ENCODE measurements at places on chromosomes 7 and 10.

DNA sequence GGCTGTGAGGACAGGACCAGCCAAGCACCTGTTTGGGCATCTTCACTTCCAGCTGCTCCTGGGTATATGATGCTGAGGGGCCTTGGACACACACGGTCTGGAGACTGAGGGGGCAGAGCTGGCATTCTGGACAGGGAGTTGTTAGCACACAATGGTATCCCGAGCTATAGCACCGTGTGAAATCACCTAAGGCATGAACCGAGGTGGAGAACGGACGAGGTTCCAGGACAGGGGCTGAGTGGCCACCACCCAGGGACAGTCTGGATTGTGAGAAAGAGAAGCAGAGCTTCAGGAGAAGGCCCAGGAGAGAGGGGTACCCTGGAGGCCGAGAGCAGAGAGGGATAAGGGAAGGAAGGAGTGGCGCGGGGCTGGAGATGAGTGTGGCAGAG lies 571.8 kb downstream of the TCERG1L start:
- no peak for DNase-seq

DNA sequence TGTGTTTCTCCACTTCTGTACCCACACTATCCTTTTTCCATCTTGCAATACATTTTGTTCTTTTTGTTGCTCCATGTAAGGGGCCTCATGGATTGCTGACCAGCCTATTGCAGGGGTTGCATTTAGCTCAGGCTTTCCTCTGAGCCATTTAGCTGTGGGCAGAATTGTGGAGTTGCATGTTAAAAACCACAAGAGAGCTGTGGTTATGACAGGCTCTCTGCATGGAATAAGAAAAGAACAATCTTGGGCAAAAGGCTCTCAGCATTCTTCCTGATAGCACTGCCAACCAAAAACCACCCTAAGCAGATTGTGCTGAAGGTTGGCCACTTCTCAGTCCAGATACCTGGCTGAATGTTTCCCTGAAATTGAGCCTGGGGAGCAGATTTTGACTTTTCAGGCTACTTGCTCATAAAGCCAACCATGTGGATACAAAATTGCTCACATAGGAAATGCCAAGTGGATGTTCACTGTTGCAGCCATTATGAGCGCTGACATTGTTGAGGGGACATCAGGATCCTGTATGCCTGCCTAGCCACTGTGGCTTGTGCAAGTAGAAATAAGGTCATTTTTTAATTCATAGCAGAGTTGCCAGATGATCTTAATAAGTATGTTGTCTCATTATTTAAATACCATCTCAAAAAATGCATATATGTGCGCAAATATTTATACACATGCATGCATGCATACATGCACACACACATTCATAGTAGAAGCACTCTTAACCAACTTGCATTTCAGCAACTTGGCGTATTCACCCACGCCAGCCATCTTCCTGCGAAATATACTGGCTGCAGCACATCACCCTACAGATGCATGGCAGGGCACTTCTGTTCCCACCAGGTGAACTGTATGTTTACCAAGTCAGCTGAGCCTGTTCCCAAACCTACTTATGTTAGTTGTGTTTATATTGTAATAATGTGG lies 695.4 kb downstream of the LRMDA start:
- no peak for DNase-seq

DNA sequence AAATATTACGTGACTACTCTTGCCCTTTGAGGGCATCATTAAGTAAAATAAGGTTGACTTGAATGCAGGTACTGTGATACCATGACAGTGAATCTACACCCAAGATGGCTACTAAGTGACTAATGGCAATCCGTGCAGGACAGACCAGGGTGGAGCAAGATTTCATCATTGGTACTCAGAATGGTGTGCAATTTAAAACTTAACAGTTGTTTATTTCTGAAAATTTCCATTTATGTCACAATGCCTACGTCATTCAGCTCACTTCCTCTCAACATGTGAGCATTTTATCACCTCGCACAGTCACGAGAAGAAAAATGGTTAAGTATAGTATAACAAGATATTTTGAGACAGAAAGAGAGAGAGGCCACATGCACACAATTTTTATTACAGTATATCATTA lies 50.3 kb upstream of the MET start:
- no peak for DNase-seq

DNA sequence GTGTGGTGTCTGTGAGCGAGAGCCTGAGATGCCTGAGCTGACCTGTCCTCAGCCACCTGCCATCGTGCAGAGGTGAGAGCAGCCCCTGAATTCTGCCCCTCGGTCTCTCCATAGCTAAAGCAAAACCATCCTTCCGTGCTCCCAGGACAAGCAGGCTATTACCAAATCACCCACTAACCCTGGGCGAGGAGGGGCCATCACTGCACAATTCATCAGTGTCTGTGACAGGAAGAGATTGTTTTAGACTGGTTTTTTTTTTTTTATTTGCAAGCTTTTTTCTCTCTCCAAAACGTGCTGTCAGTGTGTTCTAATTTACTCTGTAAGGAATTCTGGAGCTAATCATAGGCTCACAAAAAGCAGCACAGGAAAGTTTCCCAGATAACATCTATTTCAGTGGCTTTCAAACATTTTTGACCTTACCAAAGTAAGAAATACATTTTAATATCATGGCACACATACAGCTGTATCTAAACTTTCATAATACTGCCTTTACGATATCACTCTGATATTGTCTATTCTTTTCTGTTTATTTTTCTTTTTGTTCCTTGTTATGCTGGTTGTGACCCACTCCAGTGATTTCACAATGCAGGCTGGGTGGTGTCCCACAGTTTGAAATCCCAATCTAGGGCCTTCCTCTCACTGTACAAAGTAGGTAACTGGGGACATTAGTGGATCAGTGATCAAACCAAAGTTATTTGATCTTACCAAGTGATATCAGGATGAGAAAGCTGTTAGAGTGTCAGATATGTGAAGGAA lies 62.8 kb downstream of the EGFR start:
- DNase-seq: no peak

DNA sequence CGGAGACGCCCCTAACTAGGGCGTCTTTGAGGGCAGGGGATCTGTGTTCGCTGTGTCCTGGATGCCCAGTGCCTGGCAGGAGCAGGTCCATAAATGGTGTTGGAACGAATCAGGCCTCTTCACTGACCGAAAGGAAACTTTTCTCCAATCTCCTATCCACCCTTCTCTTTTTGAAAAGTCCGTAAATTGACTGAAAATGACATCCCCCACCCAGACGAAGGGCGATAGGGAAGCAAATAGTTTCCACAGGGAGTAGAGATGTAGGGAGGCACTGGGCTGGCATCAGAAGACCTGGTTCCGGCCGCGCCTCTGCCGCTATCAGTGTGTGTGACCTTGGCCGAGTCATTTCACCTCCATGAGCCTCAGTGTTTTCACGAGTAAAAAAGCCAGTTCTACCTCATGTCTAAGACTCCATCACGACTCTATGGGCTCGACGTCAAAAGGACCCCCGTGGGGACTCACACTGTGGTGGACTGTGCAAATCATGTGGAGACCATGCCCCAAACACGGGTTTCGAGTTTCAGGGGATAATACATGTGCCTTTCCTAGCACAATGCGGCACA lies 497 bp upstream of the RAB11FIP2 start:
- no peak for DNase-seq

DNA sequence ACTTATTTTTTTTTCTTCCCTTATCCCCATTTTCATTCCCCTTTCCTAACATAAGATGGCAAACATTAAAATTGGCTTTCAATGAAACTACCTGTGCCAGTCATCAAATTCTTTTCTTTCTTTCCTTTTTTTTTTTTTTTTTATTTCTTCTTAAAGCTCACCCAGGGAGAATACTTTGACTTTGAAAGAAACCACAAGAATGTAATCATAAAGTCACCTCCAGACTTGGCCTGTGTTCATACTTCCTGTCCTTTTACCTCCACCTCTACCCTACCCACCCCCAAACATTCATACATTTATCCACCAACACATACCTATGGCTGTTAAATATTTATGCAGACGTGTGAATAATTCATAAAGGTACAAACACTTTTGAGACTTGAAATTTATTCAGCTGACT lies 254.6 kb downstream of the SLC25A13 start:
- peak; percentile 10 for DNase-seq

DNA sequence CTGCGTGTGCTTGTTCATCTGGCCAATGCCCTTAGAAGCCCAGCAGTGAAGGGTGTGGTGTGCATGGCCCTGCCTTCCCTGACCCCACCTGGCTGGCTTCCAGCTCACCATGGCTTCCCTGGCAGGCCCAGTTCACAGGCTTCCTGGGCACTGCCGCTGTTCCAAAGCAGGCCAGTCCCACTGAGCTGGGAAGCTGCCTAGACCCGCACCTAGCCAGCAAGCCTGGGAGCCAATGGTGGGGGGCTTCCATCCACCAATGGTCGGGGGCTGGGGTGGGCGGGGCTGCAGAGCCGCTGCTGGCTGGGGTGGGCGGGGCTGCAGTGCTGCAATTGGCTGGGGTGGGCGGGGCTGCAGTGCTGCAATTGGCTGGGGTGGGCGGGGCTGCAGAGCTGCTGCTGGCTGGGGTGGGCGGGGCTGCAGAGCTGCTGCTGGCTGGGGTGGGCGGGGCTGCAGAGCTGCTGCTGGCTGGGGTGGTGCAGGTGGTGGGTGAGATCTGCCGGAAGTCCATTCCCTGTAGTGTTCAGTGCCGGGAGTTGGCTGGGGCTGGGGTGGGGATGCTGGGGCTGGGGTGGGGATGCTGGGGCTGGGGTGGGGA lies 12.4 kb downstream of the CALY start:
- DNase-seq: peak; percentile 34

- DNase-seq: no peak
These were observed 52.3 kb upstream of the CYP2C18 start for GRCh38 chr10:94631077-94631875.

DNA sequence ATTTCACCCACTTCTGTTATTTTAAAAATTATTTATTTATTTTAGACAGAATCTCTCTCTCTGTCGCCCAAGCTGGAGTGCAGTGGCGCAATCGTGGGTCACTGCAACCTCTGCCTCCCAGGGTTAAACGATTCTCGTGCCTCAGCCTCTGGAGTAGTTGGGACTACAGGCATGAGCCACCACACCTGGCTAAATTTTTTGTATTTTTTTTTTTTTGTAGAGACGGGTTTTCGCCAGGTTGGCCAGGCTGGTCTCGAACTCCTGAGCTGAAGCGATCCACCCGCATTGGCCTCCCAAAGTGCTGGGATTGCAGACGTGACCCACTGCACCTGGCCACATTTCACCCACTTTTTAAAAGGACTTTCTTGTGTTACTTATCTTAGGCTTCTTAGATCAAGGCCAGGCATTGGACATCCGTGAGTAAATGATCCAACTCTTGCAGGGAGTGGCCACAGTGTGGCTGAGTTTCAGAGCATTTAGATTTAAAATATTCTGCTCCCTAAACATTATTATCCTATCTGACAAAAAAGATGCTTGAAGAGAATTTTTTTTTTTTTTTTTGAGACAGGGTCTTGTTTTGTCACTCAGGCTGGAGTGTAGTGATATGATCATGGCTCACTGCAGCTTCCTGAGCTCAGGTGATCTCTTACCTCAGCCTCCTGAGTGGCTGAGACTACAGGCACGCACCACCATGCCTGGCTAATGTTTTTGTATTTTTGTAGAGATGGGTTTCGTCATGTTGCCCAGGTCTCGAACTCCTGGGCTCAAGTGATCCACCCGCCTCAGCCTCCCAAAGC lies 14.4 kb downstream of the SNX10 start:
- DNase-seq: no peak

DNA sequence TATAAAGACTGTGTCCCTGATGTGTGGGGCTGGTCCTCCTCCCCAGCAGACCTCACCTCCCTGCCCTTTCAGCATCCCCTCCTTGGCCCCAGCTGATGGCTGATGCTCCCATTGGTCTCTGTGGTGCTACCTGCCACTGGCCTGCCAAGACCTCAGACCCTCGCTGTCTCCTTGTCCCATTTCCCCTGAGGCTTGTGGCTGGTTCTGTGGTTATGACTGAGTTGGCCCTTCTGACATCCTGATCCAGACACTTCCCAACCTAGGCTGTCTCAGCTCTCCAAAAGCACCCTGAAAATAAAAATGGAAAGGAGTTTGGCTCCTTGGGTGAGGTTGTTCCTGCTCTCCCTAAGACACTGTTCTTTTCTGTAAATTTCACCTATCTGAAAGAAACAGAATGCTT lies 214.2 kb downstream of the RPS24 start:
- DNase-seq: no peak

DNA sequence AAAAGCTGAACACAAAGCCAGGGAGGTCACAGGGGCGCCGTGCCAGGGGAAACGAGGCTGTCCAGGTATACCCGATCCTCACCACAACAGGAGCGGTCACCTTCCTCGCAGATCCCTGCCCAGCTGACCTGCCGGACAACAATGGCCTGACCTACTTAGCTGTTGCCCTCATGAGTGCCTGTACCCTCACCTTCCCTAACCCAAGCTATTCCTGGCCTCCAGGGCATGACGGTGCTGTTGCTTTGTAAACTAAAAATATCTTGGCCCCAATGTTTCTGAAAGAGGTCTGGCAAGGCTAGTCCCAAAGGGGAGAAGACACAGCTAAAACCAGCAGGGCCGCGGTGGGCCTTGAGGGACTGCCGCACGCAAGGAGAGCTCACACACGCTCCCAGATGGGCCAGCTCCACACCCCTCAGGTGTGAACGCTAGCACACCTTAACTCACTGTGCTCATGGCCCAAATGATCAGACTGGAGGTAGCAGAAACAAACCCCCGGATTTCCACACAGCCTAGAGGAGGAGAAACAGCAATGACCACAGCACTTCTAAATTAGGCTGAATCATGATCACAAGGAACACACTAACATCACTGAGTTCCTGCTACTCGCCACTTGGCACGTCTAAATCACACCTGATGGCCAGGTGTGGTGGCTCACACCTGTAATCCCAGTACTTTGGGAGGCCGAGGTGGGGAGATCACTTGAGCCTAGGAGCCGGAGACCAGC lies 66.3 kb upstream of the CYTH3 start:
- DNase-seq: no peak

DNA sequence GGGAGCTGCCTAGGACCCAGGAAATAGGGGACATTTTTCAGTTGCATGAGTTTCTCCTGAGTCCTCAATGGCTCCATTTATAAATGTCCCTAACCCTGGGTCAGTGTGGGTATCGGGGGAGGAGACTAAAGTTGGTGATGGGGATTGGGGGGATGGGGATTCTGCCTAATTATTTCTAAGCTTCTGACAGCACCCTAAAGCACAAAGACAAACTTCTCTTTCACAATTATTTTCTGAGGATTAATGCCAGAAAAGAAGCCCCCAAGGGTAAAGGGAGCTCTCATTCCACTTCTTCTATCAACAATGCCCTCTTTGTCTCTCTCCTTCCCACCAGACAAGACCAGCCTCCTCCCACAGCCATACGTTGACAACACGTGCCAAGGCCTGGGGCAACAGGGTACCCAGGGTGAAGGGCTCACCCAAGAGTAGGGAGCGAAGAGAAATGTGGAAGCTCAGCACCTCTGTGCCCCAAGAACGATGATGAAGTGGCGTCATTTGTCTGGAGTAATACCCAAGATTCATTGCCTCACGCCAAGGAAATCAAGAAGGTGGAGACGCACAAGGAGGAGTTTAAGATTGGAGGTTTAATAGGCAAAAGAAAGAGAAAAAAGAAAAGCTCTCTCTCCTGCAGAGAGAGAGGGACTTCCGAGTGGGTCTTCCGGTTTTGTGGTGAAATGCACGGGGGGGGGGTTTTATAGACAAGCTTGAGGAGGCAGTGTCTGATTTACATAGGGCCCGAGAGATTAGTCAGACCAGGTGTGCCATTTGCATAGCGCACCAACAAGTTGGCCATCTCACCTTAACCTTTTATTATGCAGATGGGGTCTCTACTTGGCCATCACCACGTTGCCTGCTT lies 14.4 kb upstream of the GJC3 start:
- DNase-seq: no peak

- no peak for DNase-seq
These were observed 81.6 kb upstream of the DNAJB6 start for GRCh38 chr7:157255201-157255606.
